MV-4-11 (cell line): ENCODE measurements at places on chromosomes 3 and 15.

DNA sequence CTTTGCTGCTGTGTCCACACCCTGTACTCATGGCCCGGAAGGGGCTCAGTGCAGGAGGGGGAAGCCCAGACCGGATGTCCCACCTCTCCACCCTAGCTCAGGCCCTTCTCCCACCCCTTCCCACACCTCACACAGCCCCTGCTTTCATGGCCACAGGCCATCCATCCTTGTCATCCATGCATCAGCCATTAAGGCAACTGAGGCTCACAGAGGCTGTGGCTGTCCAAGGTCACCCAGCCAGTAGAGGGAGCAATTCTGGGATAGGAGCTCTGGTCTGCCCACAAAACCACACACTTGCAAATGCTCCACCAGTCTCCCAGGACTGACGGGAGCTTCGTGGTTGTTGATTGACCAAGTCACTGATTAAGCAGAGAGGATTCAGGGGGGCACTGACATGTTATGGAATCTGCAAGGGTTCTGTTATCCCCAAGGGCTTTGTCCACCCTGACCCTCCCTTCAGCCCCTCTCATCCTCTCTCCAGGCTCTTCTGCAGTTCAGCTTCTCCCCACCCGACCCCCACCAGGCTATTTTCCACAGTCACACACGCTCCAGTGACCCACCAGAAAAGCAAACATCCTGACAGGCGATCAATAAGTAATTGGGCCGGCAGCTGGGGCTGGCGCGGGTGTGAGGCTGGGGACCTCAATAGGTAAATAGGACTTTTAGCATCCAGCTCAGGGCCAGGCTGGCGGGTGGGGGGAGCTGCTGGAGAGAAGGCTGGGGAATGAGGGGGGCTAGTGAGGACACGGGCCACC lies 15.1 kb downstream of the LINGO1 start:
- peak; percentile 28 for DNase-seq

DNA sequence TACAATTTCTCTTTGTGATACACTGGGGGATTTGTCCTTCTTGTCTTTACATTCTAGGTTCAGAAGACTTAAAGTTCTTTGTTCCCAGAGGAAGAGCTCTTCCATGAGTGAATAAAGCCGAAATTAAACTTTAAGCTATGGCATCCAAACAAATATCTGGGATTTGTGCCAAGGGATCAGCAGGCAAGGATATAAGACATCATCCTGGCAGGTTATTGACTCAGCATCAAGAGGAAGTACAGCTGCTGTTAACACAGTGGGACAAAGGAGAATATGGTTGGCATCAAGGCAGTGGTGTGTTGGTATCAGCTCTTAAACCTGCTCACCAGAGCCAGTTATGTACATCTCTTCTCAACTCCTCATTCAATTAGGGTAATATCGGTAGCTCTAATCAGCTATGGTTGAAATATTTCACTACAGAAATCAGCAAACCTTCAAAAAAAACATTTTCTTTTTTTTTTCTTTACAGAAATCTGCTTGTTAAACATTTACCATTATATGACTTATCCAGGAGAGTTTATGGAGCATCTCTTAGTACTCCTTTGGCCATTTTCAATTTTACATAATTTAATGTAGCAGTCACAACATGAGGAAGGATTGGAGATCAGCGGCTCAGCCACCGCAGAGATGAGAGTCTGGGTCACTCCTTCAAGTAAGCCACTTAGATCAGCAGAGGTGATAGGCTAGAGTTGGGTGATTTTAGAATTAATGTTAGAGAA lies 1198.6 kb upstream of the EPHA6 start:
- no peak for DNase-seq

GRCh38 chr15:69729167-69729748 lies 276.6 kb downstream of the RPLP1 start:
- peak; percentile 15 for DNase-seq

DNA sequence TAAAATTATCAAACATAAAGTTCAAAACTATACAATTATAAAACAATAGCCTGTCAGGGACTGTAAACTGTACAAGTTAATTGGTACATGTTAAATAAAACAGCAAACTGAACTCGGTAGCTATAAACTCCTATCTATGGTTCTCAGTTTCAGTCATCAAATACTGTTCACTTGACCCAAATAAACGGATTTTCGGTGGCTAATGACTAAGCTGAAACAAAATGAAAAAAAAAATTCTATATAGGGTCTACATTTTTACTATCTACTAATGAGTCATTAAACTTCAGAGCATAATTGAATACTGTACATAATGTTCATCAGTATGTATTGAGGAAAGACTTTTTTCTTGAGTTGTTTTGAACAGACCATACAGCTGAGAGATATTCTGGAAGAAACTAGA lies 6.6 kb downstream of the PROK2 start:
- no peak for DNase-seq

- no peak for DNase-seq
Measured at GRCh38 chr15:43930556-43930955, 103.8 kb downstream of the WDR76 start.

DNA sequence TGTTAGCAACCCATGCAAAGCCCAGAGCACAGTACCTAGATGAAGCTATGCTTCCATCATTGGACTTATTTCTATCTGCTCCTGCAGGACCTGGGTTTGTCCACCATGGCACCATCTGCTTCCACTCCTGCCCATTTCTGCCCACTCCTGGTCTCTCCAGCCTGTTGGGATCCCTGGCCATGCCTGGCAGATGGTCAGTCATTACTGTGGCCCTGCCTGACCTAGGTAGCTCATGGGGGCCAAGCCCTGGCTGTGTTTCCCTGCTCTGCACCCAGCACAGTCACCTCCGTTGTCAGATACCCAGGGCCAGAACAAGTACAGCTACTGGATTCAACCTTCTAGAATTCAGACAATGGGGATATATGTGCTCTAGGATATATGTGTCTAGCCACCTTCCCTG lies 185.8 kb upstream of the TLE3 start:
- no peak for DNase-seq

GRCh38 chr3:14261229-14261628 lies 82.6 kb downstream of the LSM3 start:
- peak; percentile 60 for DNase-seq

- no peak for DNase-seq
Measured at GRCh38 chr3:65484964-65485363, 553.8 kb downstream of the MAGI1 start.

GRCh38 chr15:94670438-94671034 lies 439.2 kb downstream of the MCTP2 start:
- DNase-seq = peak; percentile 5

DNA sequence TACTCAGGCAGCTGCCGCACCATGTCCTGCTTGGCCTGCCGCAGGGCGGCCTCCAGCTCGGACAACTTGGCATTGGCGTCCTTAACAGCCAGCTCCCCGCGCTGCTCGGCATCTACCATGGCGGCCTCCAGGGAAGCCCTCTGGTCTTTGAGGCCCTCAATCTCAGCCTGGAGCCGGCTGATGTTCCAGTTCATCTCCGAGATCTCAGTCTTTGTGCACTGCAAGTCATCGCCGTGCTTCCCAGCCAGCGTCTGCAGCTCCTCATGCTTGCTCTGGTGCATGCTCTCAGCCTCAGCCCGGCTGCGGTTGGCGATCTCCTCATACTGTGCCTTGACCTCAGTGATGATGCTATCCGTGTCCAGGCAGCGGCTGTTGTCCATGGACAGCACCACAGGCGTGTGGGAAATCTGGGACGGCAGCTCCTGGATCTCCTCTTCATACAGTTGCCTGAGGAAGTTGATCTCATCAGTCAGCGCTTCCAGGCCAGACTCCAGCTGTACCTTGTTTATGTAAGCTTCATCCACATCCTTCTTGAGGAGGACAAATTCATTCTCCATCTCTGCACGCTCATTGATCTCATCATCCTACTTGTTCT lies 15.5 kb upstream of the PSTPIP1 start:
- DNase-seq = no peak
